ENCODE measurements at places on chromosomes 7 and 10.

DNA sequence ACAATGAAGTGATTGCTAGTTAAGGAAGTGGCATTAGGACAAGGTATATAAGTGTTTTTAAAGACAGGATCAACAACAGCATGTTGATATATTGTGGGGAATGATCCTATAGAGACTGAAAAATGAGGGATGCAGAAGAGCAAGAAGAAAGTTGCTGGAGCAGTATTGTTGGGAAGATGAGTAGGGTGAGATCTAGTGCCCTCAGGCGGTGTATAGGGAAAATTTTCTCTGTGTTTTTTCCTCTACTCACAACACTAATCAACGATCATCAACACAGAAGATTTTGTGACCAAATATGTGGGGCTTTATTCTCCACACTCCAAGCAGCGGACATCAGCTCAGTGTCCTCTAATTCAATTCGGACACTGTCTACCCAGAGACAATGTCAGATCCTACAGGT is 9.6 kb upstream of the PTTG1IP2 start:
- DNase-seq: no peak

DNA sequence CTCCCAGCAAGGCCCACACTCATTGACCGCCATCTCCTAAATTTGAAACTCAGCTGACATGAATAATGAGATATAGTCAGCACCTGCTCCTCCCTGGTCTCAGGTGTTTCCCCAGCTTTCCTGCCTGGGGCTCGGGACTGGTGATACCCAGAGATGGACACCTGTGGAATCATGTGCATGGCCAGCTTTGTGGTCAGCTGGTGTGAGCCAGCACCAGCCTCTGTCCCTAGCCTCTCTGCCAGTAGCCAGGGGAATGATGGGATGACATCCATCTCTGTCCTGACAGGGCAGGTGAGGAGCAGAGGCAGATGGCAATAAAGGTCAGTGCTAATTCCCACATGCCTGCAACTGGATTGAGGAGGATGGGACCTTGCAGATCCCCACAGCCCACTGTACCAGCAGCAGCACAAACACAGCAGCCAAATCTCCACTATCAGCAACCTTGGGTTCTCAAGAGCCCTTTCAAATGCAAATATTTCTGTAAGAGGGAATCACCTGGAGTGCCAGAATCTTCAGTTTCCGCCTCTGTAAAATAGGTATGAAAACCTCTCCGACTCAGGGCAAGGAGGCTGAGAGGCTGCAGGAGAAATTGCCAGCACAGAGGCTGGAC is 329.2 kb upstream of the ZMIZ1 start:
- DNase-seq: no peak

- no peak for DNase-seq
These were observed 15.5 kb downstream of the CARD11 start for GRCh38 chr7:3028071-3028757.

DNA sequence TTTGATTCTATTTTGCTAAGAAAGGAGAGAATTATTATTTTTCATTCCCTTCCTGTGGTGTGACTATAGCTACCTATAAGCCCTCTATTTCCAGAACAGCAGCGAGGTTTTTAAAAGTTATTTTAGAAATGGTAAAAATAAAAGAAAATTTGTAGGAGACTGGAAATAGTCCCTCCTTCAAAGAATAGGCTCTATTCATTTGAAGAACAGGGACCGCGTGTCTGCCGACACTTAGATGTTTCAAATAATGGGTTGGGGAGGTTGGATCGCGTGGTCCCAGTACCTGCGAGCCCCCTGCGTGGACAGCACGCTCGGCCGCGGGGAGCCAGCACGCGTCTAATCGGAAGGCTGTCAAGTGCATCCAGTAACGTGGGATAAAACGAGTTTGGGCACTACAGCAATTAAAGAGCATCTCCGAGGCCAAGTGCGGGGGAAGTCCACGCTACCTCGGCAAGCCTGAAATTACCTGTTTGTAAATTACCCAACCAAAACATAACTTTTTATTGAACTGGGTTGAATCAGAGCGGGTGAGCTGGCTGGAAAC is 1.0 kb downstream of the CACNA2D1 start:
- no peak for DNase-seq

DNA sequence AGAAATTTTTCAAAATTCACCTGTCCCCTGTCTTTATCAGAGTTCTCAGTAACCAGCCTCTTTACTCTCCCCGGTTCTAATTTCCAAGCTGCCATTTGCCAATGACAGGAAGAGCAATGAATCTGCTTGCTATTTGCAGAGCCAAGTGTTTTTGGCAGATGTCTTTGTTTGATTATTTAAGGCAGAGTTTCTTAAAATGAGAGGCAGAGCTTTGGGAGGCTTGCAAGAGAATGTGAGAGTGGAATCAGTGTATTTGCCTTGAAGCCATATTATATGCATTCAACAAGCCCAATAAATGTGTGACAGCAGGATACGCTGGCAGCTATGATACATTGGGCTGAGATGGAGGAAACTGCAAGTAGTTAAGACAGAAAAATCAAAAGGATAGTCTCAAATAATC is 196.5 kb downstream of the PHF14 start:
- no peak for DNase-seq

DNA sequence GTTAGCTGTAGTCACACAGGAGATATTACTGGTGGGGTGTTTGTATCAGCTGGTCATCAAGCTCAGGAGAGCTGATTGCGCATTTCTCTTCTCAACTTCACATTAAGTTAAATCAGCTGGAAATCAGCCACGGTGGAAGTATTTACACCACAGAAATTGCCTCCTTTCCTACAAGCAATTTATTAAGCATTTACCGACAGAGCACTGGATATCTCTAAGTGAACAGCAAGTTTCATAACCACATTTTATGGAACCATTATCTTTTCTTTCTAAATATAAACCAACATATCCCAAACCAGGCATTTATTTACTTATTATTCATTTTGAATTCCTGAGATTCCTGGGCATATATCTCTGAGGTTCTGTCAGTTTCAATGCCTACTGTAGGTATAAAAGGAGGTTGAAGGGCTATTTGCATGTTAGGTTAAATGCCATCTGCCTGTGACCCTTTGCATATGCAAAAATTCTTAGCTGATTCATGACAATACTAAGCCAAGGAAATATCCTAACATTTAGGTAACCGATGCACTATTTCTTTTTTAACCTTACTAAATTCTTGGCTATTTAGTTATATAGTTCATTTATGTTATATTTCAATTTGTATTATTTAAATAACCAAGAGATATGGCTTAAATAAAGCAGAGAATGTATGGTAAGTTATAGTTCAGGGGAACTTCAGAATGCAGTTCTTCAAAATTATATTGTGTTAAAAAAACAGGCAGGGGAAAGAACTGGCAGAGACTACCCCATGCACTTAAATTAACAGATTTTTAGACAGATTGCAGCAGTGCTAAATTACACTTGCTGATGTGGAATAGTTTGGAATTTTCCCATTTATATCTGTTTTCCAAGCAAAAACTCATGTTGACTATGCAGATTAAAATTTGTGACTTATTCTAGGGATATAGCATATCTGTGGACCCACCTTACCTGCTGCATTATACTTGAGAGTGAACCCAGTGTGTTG is 56.8 kb downstream of the DYNC1I1 start:
- no peak for DNase-seq

DNA sequence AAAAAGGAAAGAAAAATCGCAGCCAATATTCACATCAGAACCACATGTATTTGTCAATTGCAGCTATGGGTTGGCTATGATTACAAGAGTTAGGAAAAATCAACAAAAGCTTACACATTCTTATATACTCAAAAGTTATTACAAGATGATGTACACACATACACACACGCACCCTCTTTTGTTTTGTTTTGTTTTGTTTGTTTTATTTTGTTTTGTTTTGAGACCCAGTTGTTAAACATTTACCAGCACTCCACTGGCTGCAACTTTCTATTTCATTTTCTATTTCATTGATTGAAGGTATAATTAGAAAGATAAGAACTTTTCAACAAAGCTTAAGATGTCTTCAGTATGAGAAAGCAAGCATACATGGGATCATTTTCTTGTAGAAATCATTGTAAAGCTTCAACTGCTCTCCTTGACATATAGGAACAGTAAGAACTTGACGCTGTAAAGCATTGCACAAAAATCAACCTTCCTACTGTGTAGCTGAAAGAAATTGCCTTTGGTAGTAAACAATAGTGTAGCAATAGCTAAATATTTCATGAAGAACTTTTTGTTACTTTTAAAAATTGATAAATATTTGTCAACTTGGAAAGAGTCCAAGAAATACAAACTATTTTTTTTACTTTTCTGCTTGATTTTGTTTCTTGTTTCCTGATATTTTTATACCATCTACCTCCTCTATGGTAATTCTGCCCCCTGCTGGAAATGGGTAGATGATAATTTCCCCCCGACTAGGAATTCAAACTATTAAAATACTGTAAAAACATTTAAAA is 205.9 kb downstream of the MBL2 start:
- DNase-seq: peak; percentile 15

DNA sequence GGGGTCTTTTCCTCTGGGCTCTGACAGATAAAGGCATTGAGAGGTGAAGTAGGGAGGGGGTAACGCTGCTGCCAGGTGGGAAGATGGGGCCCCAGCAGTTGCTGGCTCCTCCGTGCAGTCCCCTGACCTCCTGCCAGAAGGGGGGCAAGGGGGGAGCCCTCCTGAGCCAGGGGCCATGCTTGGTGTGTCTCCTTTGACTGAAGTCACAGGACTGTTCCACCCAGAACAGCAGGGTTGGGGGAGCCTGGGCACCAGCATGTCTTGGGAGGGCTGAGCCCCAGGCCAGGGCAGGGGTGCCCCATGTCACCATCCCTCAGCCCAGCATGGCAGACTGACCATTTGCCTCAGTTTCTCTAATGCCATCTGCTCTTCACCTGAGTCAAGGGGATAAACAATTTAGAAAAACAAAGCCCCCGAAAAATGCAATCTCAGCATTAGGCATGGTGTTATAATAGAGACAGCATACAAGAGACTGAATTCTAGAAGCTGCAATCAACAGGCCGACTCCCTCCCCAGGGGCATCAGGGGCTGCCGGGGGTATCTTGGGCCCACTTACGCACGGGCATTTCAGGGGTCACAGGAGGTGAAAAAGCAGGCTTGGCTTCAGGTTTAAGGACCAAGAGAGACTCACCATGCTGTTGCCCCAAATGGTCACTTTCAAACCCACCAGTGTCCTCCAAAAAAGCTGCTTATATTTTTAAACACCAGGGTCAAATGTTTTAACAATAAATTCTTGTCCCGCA is 108.6 kb upstream of the GPR26 start:
- no peak for DNase-seq

DNA sequence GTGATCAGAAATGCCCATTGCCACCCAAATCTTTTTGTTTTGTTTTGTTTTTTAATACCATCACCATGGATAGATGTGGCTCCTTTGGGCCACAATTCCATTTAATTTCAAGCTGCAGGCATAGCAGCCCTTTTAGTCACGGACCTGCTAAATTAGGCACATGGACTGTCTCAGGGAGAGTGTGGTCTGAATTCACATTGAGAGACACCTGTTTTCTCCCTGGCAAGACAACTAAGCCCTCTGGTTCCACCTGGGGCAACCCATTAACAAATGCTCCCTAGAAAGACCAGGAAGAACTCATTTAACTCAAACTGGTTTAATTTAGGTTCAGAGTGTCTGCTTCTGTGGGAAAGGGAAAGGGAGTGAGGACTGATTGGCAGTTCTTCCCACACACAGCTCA is 88.2 kb upstream of the ANKRD1 start:
- DNase-seq: no peak

DNA sequence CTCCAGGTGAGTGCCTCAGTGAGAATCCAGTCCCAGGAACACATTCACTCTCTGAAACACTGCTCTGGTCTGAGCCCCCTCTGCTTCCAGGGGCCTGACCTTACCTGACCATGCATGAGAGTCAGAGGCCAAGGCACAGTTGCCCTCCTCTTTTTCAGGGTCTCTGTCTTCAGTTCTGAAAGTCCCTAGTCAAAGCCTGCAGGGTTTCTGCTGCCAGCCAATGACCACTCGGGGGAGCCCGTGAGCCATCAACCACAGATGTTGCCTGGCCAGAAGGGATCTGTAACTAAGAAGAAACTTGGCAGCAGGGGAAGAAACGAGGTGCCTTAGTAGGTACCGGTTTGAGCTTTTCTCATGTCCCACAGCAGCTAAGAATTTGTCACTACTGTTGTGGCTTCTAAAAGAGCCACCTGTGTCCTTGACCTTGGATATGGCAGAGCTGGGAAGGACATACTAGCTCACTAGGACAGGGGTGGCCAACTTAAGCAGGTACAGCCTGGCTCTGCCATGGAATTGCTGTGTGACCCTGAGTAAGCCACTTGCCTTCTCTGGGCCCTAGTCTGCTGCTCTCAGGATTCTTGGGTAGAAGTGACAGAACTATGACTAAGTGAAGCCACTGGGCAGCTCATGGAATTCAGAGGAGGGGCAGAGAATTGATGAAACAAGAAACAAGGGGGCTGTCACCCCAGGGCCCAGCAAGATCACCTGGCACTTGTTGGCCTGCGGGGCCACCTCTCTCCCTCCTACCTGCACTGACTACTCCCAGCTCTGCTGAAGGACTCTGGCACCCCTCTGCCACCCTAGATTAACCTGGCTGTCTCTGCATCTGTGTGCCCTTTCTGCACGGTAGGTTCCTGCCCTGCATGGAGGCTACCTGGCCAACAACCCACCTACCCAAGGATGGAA is 83.8 kb upstream of the GPR26 start:
- peak; percentile 40 for DNase-seq

DNA sequence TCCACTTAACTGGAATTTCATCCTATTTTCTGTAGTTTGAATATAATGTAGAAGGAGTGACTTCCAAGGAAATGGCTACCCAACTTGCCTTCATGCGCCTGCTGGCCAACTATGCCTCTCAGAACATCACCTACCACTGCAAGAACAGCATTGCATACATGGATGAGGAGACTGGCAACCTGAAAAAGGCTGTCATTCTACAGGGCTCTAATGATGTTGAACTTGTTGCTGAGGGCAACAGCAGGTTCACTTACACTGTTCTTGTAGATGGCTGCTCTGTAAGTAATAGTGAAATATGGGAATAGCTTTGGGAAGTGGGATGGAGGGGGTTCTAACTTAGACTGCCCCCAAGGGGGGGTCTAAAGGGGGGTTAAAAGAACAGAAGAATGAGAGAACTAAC is 34.5 kb downstream of the COL1A2 start:
- no peak for DNase-seq
